ENCODE measurements at places on chromosomes 12 and 14. TPM values are rescaled to one million over a fixed set of nuclear protein-coding genes. Genes with fewer than 3 reads are reported as not detected.

GRCh38 chr14:59918824-59919569 lies 947 bp upstream of the LRRC9 start:
- DNase-seq: no peak

GRCh38 chr12:92466391-92467305 lies 236.1 kb upstream of the PLEKHG7 start:
- DNase-seq: no peak

- DNase-seq: no peak
These were observed 9.7 kb downstream of the SCARB1 start for GRCh38 chr12:124853781-124854636.

DNA sequence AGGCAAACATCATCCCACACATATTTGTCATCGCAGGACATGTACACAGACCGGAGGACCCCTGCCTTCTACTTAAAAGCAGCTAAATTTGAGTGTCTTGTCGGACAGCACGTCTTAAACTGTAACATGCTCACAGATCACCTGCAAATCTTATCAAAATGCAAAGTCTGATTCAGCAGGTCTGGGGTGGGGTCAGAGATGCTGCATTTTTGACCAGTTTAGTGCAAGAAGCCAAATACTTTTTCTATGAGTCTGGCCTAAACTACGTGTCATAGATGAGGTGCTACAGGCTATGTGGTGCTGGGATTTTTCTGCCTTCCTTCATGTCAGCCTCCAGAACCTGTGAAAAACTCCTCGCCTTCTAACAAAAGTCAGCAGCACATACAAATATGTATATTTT lies 178.8 kb upstream of the LHX5 start:
- no peak for DNase-seq

GRCh38 chr14:87231336-87232026 lies 761.5 kb downstream of the GALC start:
- no peak for DNase-seq

- DNase-seq: no peak
These were observed 24.2 kb upstream of the FAM222A start for GRCh38 chr12:109689426-109689825.

- DNase-seq: no peak
These were observed 5.9 kb downstream of the RIMBP2 start for GRCh38 chr12:130709971-130710732.

DNA sequence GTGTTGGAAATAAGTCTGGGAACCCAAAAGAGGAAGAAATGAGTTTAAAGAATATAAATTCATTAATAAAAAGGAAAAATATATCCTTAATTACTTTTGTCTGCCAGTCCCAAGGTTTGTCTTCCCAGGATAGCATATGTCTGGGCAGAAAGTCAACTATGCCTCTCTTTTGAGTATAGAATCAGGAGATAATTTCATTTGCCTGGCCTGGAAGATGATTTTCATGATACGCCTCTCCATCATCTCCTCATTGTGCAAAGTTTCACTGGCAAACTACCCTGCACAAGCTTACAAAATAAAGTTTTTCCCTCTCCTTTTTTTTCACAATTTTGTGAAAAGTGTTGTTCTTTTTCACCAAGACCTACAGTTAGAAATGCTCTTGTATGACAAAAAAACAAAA lies 340.8 kb downstream of the EGLN3 start:
- DNase-seq: no peak

The CMTM5 gene
- total RNA-seq: not detected

The TRIM9 gene
- total RNA-seq: 0.63 TPM

The SPX gene
- total RNA-seq: 787 TPM

The ACVRL1 gene
- total RNA-seq: not detected
